Nephron progenitor cell (in vitro differentiated cells): ENCODE measurements at places on chromosomes 13 and 19.

- no peak for DNase-seq
- H3K27ac ChIP-seq: no peak overlapping the region
- peaks cover 11% of the 10 kb centered on the region for H3K36me3 ChIP-seq
- no peak overlapping the region for H3K4me3 ChIP-seq
- peaks cover 28% of the 10 kb centered on the region for H3K4me1 ChIP-seq
- H3K27me3 ChIP-seq: peaks cover 9% of the 10 kb centered on the region
Observed at GRCh38 chr19:46134527-46134926, 10.0 kb upstream of the IGFL3 start.

DNA sequence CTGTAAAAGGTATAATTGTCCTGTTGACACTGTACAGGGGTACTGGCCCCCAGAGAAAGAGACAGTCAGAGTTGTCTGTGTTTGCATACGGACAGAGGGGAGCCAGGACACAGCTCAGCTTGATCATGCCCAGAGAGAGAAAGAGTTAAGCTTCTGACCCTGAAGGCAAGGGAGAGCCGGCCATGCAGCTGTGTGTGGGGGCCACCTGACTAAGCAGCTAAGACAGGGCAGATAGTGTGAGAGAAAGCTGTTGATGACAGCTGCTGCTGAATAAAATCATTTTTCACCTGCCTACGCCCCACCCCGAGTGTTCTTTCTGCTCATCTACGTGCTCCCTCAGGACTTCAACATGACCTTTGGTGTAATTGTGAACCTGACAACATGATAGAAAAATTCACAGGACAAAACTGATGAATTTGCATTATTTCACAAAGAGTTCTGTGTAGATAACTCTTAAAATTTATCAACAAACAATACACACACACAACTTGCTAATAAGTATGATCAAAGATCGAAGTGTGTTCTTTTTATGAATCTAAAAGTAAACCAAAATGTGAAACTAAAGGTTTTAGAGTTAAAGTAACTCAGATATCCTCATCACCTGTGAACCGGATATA, 1294.3 kb upstream of the ATXN8OS start:
- no peak for DNase-seq
- no peaks in the 10 kb centered on the region for H3K4me1 ChIP-seq
- H3K36me3 ChIP-seq: no peaks in the 10 kb centered on the region
- H3K4me3 ChIP-seq: no peak overlapping the region

GRCh38 chr13:24148414-24149235, 11.9 kb upstream of the SPATA13 start:
- H3K36me3 ChIP-seq: no peaks in the 10 kb centered on the region
- peak overlapping the region; percentile 34 for H3K27ac ChIP-seq
- H3K27me3 ChIP-seq: peaks cover 18% of the 10 kb centered on the region
- no peak overlapping the region for H3K4me3 ChIP-seq
- peaks cover 26% of the 10 kb centered on the region for H3K4me1 ChIP-seq

- no peak overlapping the region for H3K4me3 ChIP-seq
- no peaks in the 10 kb centered on the region for H3K36me3 ChIP-seq
- peaks cover 4% of the 10 kb centered on the region for H3K27me3 ChIP-seq
- DNase-seq: no peak
- H3K4me1 ChIP-seq: no peaks in the 10 kb centered on the region
- H3K27ac ChIP-seq: no peak overlapping the region
Observed at GRCh38 chr13:103006641-103007426, 59.4 kb downstream of the SLC10A2 start.

DNA sequence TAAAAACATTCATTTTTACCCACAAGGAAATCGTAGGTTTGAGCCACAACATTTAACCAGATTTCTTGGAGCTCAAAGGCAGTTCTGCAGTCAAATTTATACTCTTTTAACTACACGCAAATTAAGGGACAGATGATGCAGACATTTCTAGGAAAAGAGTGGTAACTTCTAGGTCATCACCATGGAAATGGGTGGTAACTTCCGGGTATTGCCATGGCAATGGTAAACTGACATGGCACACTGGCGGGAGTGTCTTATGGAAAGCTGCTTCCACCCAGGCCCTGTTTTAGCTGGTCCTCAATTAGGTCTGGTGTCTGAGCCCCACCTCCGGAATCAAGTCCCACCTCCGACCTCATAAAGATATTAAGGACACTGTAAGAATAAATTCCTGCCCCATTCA, 10.4 kb upstream of the LYPD5 start:
- H3K36me3 ChIP-seq: no peaks in the 10 kb centered on the region
- H3K4me1 ChIP-seq: no peaks in the 10 kb centered on the region
- no peak for DNase-seq
- peaks cover 46% of the 10 kb centered on the region for H3K27me3 ChIP-seq

GRCh38 chr19:2229103-2230032, 6.8 kb downstream of the PLEKHJ1 start:
- H3K27me3 ChIP-seq: no peaks in the 10 kb centered on the region
- peaks cover 6% of the 10 kb centered on the region for H3K4me1 ChIP-seq
- no peak overlapping the region for H3K4me3 ChIP-seq
- DNase-seq: no peak

GRCh38 chr19:48961051-48961649, 4.0 kb upstream of the FTL start:
- DNase-seq: no peak
- H3K27ac ChIP-seq: peak overlapping the region; percentile 98
- H3K27me3 ChIP-seq: peaks cover 6% of the 10 kb centered on the region

- no peak for DNase-seq
- no peak overlapping the region for H3K27ac ChIP-seq
- peaks cover 15% of the 10 kb centered on the region for H3K27me3 ChIP-seq
- no peaks in the 10 kb centered on the region for H3K4me1 ChIP-seq
- H3K36me3 ChIP-seq: no peaks in the 10 kb centered on the region
- no peak overlapping the region for H3K4me3 ChIP-seq
Observed at GRCh38 chr19:6700586-6701316, 19.7 kb downstream of the C3 start.

- H3K4me1 ChIP-seq: peaks cover 17% of the 10 kb centered on the region
- no peaks in the 10 kb centered on the region for H3K36me3 ChIP-seq
- no peaks in the 10 kb centered on the region for H3K27me3 ChIP-seq
- no peak for DNase-seq
Observed at GRCh38 chr19:38642176-38642575, 5.3 kb upstream of the ACTN4 start.

DNA sequence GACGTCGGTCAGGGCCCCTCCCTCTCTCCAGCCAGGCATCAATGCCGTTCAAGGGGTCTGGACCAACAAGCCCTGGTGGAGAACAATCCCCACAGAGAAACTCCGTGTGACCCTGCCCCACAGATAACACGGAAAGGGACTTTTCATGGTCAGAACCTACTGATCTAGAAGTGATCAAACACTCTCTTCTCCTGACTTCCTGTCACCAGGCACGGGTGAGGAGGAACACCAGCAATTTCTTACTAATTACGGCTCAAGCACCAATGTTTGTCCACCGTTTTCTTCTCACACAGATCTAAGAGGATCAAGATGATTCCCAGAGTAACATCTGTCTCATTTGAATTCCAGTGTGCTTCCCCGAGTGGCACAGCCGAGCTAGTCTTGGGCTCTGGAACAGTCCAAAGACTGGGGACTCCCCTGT, 11.8 kb downstream of the RASA3 start:
- peak overlapping the region; percentile 18 for H3K4me3 ChIP-seq
- H3K27ac ChIP-seq: peak overlapping the region; percentile 91
- H3K27me3 ChIP-seq: peaks cover 6% of the 10 kb centered on the region
- H3K36me3 ChIP-seq: no peaks in the 10 kb centered on the region

DNA sequence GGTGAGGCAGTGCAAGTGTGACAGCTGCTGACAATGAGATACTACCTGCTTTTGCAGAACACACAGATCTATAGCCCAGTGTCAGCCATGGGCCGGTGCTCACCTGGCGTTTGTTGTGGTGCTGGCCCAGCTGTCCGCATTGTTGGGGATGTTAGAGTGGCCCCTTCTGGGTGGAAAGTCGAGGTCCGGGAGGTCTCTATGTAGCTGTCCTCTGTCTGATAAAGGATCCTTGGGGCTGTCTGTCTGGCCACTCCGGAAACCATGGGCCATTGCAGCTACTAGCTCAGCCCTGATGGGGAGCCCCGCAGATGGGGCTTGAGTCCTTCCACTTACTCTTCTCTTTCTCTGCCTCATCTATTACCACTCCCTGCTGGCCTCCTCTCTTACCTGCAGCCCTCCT, 181.5 kb upstream of the TSHZ3 start:
- peaks cover 4% of the 10 kb centered on the region for H3K36me3 ChIP-seq
- peaks cover 7% of the 10 kb centered on the region for H3K27me3 ChIP-seq

DNA sequence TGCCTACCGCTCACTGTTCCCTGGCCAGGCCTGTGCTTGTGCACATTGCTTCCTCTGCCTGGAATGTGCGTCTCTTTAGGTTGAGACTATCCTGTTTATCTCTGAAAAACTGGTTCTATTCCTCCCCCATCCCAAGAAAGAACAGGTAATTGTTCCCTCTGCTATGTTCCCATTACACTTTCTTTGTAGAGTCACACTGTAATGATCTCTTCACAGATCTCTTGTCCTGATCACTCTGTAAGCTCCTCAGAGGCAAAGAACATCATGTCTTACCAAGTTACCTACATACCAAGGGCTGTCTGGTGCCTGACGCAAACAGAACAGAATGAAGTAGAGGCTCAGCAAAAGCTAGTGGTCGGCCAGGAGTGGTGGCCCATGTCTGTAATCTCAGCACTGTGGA, 40.3 kb downstream of the SPRYD7 start:
- no peak overlapping the region for H3K27ac ChIP-seq
- peaks cover 11% of the 10 kb centered on the region for H3K27me3 ChIP-seq
- no peaks in the 10 kb centered on the region for H3K36me3 ChIP-seq
- DNase-seq: no peak
- H3K4me3 ChIP-seq: no peak overlapping the region

- no peak overlapping the region for H3K27ac ChIP-seq
- H3K27me3 ChIP-seq: peaks cover 6% of the 10 kb centered on the region
Observed at GRCh38 chr13:40565282-40566148, 100.9 kb downstream of the FOXO1 start.

- H3K4me1 ChIP-seq: peaks cover 5% of the 10 kb centered on the region
- peaks cover 6% of the 10 kb centered on the region for H3K27me3 ChIP-seq
- peaks cover 12% of the 10 kb centered on the region for H3K36me3 ChIP-seq
- no peak overlapping the region for H3K27ac ChIP-seq
- no peak for DNase-seq
Observed at GRCh38 chr19:44666852-44667556, 4.3 kb upstream of the CEACAM19 start.
